Stimulated activated CD4-positive, alpha-beta T cell treated with anti-CD3 and anti-CD28 coated beads, Interleukin-4, amount 100 ng/mL, for 24 hours (primary cell): ENCODE measurements at places on chromosomes 3 and 15.

- DNase-seq: no peak
Measured at GRCh38 chr15:77632534-77633133, at the start of gene LINGO1. LINGO1 (minus strand) TSS chr15:77632912; CDS start chr15:77632315, 597 bp downstream.

- no peak for DNase-seq
Measured at GRCh38 chr15:62431817-62432216, 266.7 kb upstream of the C2CD4B start.

GRCh38 chr3:64038253-64038767 lies 15.0 kb upstream of the PSMD6 start:
- no peak for DNase-seq

GRCh38 chr3:158079599-158079998 lies 26.6 kb downstream of the SHOX2 start:
- no peak for DNase-seq

GRCh38 chr3:53167418-53168174 lies 6.6 kb downstream of the PRKCD start:
- DNase-seq: no peak

DNA sequence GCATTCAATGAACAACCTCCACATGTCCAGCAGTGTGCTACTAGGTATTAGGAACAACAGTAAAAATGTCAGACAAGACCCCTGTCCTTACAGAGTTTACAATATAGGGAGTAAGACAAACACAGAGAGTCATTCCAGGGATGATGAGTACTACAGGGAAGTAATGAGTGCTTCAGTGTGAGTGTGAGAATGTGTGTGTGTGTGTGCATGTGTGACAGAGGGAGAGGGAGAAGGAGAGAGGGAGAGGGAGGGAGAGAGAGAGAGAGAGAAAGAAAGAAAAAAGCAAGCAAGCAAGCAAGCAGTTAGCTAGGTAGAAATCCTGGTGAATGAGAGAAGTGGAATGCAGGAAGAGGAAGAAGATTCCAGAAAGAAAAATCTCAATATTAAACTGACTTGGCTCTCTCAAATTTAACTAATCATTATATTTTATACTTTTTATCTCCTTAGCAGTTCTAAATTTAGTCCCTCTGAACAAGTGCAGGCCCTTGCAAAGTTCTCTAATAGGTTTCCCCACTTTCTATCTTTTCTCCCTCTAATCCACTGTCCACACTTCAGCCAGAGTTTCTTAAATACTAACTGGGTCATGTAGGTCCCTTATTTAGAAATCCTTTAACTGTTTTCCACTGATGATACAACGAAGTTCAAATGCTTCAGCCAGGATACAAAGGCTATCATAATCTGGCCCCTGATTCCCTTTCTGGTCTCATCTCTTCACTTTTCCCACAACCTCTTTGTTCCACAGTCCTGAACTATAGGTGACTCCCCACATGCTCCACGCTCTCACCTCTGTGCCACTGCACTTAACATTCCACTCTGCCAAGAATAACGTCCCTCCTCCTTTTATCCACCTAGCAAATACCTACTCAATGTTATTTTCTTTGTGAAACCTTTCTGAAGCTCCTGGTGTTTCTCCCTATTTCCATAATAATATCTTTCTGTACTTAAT lies 10.3 kb downstream of the DCBLD2 start:
- DNase-seq: no peak

DNA sequence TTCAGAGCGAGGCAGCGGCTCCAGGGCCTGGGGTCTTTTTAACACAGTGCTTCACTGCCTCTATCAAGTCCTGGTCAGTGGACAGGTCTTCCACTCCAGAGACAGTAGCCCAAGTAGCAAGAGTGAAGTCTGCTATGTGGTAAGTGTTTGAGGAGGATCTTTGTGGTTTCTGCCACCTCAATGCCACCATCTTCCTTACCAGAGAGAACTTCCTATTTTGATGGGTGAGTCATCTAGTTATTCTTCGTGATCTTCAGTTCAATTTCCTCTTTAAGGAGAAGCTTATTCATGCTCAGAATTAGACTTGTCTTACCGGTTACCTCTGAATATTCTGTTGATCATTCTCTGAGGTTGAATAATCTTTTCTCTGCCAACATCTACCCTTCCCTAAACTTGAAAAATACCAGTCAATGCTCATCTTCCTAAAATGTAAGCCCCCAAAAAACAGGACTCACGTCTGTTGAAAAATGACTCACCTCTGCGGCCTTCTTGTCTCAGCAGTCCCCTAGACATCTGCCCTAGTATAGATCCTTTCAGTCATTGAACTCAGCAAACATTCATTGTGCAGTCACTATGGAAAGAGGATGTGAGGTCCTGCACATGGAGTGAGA lies 32.2 kb upstream of the BCL6 start:
- DNase-seq: peak; percentile 54
